ENCODE measurements at places on chromosomes 16 and 17. TPM values are rescaled to one million over a fixed set of nuclear protein-coding genes. Genes with fewer than 3 reads are reported as not detected.

The GPT2 gene
- total RNA-seq, result 21.4 TPM

The PAM16 gene
- total RNA-seq, result 47.5 TPM

The ASPHD1 gene
- 0.33 TPM for total RNA-seq

The PPP1R27 gene
- not detected for total RNA-seq

The KRTAP2-2 gene
- not detected for total RNA-seq

The NFATC2IP gene
- total RNA-seq, result 120 TPM

The HBA1 gene
- not detected for total RNA-seq

GRCh38 chr17:79615926-79616325 lies 5.1 kb upstream of the RBFOX3 start:
- no peak overlapping the region for H3K27ac ChIP-seq
- H3K27me3 ChIP-seq, result peaks cover 23% of the 10 kb centered on the region
- no peak for DNase-seq
- no peak overlapping the region for H3K4me3 ChIP-seq
- no peaks in the 10 kb centered on the region for H3K36me3 ChIP-seq
- H3K4me1 ChIP-seq, result no peaks in the 10 kb centered on the region

DNA sequence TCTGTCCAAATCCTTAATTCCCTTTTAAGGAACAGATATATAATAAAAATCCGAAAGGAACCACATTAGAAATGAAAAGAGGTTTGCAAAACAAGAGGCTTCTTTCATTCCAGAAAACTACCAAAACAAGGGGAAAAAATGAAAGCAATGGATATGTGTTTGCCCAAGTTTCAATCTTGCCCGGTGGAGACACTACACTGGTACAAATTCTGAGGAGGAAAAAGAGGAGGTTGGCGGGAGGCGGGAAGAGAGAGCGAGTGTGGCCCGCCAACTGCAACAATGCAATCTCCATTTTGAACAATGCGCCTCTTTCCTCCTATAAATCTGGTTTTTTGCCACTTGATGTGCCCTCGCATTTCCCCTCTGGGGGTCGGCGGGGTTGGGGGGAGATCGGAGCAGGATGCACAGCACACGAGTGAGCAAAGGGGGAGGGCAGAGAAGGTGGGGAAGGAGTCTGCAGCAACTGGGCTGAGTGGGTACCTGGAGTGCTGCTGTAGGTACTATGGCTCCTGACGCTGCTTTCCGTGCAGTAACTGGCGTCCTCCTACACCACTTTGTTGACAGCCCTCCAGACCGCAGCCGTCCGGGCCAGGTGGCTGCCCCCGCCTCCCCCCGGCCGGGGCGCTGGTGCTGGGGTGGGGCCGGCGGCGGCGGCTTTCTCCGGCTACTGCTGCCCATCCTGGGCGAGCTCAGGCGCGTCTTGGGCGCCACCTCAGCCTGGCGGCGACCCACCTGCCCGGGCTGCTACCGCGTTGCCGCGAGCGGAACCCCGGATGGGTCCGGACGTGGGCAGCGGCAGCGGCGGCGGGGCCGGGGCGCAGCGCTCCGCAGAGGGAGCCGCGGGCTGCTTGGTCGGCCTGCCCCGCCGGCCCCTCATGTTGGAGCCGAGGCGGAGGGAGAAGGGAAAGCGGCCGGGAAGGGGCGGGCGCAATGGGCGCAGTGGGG lies 93.8 kb upstream of the PLEKHM1 start:
- DNase-seq, result peak; percentile 87
- peaks cover 6% of the 10 kb centered on the region for H3K27me3 ChIP-seq
- peak overlapping the region; percentile 91 for H3K27ac ChIP-seq
- H3K36me3 ChIP-seq, result peaks cover 24% of the 10 kb centered on the region

GRCh38 chr16:66359811-66360608 lies 6.5 kb upstream of the CDH5 start:
- H3K4me3 ChIP-seq, result no peak overlapping the region
- H3K27ac ChIP-seq, result no peak overlapping the region
- H3K36me3 ChIP-seq, result no peaks in the 10 kb centered on the region
- H3K4me1 ChIP-seq, result peaks cover 8% of the 10 kb centered on the region
- peaks cover 62% of the 10 kb centered on the region for H3K27me3 ChIP-seq

- DNase-seq, result no peak
- peak overlapping the region; percentile 77 for H3K27ac ChIP-seq
- H3K27me3 ChIP-seq, result no peaks in the 10 kb centered on the region
Measured at GRCh38 chr17:28926786-28927185, 23.9 kb upstream of the DHRS13 start.

DNA sequence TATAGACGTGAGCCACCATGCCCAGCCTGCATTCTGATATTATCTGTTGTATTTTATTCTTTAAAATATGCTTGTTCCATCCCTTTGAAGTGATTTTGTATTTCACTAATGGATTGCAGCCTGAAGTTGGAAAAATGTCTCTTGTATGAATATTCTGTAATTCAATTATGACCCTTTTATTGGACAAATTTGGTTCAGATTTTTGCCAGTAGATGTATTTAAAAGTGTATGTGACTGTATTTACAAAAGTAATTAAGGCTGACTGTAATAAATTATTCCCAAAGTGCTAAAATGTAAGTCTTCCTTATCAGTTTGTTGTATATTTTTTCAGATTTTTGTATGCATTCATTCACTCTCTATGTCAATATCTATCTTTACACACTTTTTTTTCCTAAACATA lies 23.8 kb downstream of the PPM1E start:
- no peaks in the 10 kb centered on the region for H3K4me1 ChIP-seq
- no peak for DNase-seq
- no peaks in the 10 kb centered on the region for H3K36me3 ChIP-seq
- H3K27ac ChIP-seq, result no peak overlapping the region
- H3K27me3 ChIP-seq, result peaks cover 16% of the 10 kb centered on the region
- H3K4me3 ChIP-seq, result no peak overlapping the region

DNA sequence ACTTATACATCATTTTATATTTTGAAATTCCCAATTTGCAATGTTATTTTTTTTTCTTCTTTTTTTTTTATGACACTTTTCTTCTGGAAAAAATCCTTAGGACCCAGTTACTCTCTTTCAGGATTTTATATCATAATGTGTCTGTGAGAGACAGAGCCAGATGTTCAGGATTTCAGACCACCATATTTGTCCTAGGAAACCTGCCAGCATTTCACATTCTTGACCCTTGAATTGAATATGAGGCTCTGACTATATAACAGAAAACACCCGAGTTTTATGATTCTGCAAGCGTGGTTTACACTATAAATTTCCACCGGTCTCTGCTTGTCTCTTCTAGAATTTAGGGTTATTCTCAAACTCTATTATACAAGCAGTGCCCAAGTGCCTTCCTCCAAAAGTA lies 621.0 kb downstream of the WWOX start:
- H3K27me3 ChIP-seq, result no peaks in the 10 kb centered on the region
- no peak overlapping the region for H3K27ac ChIP-seq
- H3K4me3 ChIP-seq, result no peak overlapping the region
- no peaks in the 10 kb centered on the region for H3K36me3 ChIP-seq

DNA sequence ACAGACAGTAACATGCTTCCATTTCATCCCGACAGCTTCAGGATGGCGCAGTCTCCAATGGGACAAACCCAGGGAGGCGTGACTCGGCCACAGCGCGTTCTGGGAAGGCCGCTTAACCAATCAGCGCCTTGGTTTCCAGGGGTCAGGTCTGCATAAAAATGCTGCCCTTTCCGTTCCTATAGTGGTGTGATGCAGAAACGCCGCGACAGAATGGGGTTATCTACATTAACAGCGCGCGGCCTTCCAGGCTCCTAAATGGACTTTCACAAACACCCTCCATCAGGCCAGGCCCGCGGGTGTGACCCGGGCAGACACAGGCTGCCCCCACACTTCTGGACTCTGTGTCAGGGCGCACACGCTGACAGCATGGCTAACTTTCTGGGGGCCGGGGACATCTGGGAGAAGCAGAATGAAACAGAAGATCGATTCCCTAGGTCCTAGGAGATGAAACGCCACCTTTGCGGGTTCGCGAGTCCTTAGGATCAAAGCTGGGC lies 792 bp downstream of the TMEM231 start:
- peaks cover 13% of the 10 kb centered on the region for H3K27me3 ChIP-seq
- H3K4me3 ChIP-seq, result peak overlapping the region; percentile 83
- peaks cover 16% of the 10 kb centered on the region for H3K4me1 ChIP-seq
- H3K27ac ChIP-seq, result peak overlapping the region; percentile 57
- H3K36me3 ChIP-seq, result peaks cover 2% of the 10 kb centered on the region

GRCh38 chr16:78745108-78746019 lies 645.9 kb downstream of the WWOX start:
- peaks cover 15% of the 10 kb centered on the region for H3K36me3 ChIP-seq
- no peak for DNase-seq
- H3K27ac ChIP-seq, result no peak overlapping the region
- H3K4me1 ChIP-seq, result peaks cover 39% of the 10 kb centered on the region
- no peak overlapping the region for H3K4me3 ChIP-seq

GRCh38 chr16:71771571-71771970 lies 37.1 kb downstream of the AP1G1 start:
- H3K4me3 ChIP-seq, result no peak overlapping the region
- no peaks in the 10 kb centered on the region for H3K27me3 ChIP-seq
- H3K36me3 ChIP-seq, result peaks cover 53% of the 10 kb centered on the region
- no peak overlapping the region for H3K27ac ChIP-seq

DNA sequence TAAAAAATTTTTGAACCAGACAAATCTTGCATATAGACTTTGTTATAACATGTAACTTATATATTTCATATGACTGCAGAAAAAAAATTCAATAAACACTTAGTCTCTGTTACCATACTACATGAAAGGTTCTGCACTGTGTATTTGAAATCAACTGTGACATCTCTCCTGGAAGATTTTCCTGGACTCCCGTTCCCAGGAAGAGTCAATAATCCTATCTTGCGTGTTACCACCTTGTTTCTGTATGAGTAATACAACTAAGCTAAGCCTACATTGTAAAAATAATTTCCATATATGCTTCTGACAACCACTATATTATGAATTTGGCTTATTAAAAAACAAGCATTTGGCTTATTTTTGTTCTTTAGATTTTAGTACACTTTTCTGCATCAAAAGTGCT lies 665.6 kb upstream of the SOX9 start:
- H3K27me3 ChIP-seq, result no peaks in the 10 kb centered on the region
- H3K4me3 ChIP-seq, result no peak overlapping the region
- H3K4me1 ChIP-seq, result no peaks in the 10 kb centered on the region
- DNase-seq, result no peak
- no peak overlapping the region for H3K27ac ChIP-seq
- H3K36me3 ChIP-seq, result no peaks in the 10 kb centered on the region

GRCh38 chr16:57868913-57869520 lies 66.7 kb upstream of the KIFC3 start:
- H3K27ac ChIP-seq, result no peak overlapping the region
- H3K4me3 ChIP-seq, result no peak overlapping the region
- DNase-seq, result no peak
- no peaks in the 10 kb centered on the region for H3K36me3 ChIP-seq
- peaks cover 7% of the 10 kb centered on the region for H3K4me1 ChIP-seq

- DNase-seq, result no peak
- no peaks in the 10 kb centered on the region for H3K4me1 ChIP-seq
Measured at GRCh38 chr16:13553453-13553985, 366.4 kb upstream of the ERCC4 start.

- DNase-seq, result no peak
- no peak overlapping the region for H3K4me3 ChIP-seq
Measured at GRCh38 chr16:78773291-78773702, 673.8 kb downstream of the WWOX start.

DNA sequence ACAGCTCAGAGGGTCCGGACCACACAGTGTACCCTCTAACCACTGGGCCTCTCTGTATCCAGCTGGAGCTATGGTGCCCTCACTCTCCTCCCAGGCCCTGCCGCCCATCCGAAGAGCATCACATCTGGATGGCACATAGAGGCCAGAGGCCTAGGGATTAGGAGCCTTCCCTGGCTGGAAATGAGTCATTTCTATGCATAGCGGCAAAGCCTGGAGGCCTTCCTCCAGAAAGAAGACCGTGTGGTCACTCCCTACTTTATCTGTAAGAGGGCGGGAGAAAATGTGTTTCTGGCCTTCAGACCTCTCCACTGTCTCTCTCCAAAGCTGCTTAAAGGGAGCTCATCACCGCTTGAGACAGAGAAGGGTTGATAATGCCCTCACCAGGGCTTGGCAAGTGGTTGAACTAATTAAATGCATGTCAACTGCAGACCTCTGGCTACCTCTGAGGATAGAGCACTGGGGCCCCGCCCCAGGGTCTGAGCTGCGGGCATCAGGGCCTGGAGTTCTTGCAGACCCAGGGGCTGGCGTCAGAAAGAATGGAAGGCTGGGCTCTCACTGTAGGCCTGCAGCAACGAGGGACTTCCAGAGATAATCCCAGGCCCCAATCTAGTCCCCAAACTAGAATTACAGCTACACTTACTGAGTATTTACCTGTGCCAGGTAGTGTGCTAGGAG lies 122.2 kb downstream of the IRX5 start:
- no peak for DNase-seq
- H3K36me3 ChIP-seq, result no peaks in the 10 kb centered on the region
- peaks cover 25% of the 10 kb centered on the region for H3K27me3 ChIP-seq
- no peak overlapping the region for H3K4me3 ChIP-seq
- no peak overlapping the region for H3K27ac ChIP-seq

DNA sequence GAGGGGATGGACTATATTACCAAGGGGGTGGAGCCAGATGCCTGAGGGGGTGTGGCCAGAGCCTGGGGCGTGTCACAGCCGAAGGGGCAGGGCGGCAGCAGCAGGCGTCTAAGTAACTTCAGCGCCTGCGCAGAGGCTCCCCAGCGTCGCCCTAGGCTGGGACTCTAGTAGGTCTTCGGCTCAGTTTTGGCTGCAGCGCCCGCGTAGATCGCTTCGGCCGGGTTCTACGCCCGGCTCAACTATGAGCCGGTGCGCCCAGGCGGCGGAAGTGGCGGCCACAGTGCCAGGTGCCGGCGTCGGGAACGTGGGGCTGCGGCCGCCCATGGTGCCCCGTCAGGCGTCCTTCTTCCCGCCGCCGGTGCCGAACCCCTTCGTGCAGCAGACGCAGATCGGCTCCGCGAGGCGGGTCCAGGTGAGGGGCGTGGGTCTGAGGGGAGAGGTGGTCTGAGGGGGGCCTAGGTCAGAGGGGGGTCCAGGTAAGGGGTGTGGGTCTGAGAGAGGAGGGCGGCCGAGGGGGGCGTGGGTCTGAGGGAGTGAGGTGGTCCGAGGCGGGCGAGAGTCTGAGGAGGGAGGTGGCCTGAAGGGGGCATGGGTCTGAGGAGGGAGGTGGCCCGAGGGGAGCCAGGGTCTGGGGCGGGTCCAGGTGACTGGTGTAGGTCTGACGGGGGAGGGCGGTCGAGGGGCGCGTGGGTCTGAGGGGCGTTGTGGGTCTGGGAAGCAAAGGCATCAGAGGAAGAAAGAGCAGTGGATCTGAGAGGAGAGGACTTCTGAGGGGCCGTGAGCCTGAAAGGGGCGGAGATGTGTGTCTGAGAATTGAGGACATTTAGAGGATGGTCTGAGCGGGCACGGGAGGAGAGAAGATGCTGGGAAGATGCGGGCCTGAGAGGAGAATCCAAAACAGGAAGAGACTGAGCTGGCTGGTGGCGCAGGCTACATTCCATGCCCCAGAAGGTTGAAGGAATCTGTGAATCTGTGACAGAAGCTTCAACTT lies at the start of gene LPCAT2:
TSS of gene LPCAT2 (plus strand) at position 132 of the 991 bp plus-strand sequence. CDS start at position 242, 110 bp downstream.
- H3K27me3 ChIP-seq, result peaks cover 39% of the 10 kb centered on the region
- no peak within 1 kb of the TSS for H3K27ac ChIP-seq
- H3K4me3 ChIP-seq, result peak within 1 kb of the TSS; percentile 26
- DNase-seq, result peak; percentile 59
- H3K4me1 ChIP-seq, result peaks cover 8% of the 10 kb centered on the region
- H3K36me3 ChIP-seq, result no peaks in the 10 kb centered on the region
